Colonic mucosa (tissue), 4 donors: ENCODE measurements at places on chromosomes 12 and 14. TPM values are rescaled to one million over a fixed set of nuclear protein-coding genes. Genes with fewer than 3 reads are reported as not detected.
A peak's percentile ranks its signal among the peaks of the same experiment; 100 is the strongest.

GRCh38 chr14:88683119-88683518, 109.6 kb downstream of the EML5 start:
- H3K27ac ChIP-seq, result no peak overlapping the region
- DNase-seq, result no peak
- no peaks in the 10 kb centered on the region for H3K4me1 ChIP-seq

- no peaks in the 10 kb centered on the region for H3K36me3 ChIP-seq
- DNase-seq, result no peak
- H3K4me3 ChIP-seq, result no peak overlapping the region
- H3K27ac ChIP-seq, result no peak overlapping the region
- H3K4me1 ChIP-seq, result no peaks in the 10 kb centered on the region
- H3K27me3 ChIP-seq, result no peaks in the 10 kb centered on the region
Measured at GRCh38 chr14:56400109-56400825, 179.3 kb upstream of the TMEM260 start.

DNA sequence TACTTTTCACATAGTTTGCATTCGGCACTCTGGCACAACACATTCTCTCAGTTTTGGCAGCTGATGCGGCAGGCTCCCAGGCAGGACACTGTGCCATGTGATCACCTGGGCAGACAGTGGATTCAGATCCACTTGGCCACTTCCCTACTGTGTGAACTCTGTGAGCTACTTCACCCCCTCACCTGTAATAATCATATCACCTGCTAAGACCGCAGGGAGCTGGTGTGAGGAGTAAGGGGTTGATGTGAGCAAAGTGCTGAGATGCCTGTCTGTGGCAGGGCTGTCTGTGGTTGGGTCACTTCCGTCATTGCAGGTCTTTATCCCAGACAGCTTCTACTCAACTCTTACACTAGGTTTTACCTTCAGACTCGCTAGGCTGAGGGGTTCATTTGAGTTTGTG, 50.4 kb upstream of the AMN start:
- no peaks in the 10 kb centered on the region for H3K36me3 ChIP-seq
- H3K27ac ChIP-seq, result peak overlapping the region; percentile 65
- H3K4me3 ChIP-seq, result no peak overlapping the region
- H3K4me1 ChIP-seq, result peaks cover 4% of the 10 kb centered on the region
- no peaks in the 10 kb centered on the region for H3K27me3 ChIP-seq

- no peaks in the 10 kb centered on the region for H3K27me3 ChIP-seq
- peak; percentile 73 for DNase-seq
- peaks cover 8% of the 10 kb centered on the region for H3K4me1 ChIP-seq
- no peak overlapping the region for H3K27ac ChIP-seq
Measured at GRCh38 chr14:101628471-101628966, 67.2 kb downstream of the DIO3 start.

GRCh38 chr12:66852765-66853164, 173.9 kb upstream of the GRIP1 start:
- H3K36me3 ChIP-seq, result no peaks in the 10 kb centered on the region
- no peak overlapping the region for H3K4me3 ChIP-seq
- no peaks in the 10 kb centered on the region for H3K27me3 ChIP-seq
- DNase-seq, result no peak
- no peak overlapping the region for H3K27ac ChIP-seq

DNA sequence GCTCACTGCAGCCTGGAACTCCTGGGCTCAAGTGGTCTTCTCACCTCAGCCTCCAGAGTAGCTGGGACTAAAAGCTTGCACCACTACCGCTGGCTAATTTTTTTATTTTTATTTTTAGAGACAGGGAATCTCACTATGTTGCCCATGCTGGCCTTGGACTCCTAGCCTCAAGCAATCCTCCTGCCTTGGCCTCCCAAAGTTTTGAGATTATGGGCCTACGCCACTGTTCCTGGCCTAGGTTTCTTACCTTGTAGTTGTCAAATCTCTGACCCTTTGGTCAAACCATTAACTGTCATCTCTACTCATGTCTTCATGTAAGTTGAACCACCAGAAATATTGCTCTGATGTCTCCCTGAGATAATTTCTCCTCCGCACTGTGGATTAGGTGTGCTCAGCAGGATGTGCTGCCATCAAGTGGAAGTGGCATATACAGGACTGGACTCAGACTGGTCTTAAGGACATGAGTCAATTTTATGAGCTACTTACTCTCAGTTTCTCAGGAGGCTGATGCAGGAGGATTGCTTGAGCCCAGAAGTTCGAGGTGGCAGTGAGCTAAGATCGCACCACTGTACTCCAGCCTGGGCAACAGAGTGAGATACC, 28.5 kb downstream of the ACTR6 start:
- DNase-seq, result no peak
- H3K36me3 ChIP-seq, result no peaks in the 10 kb centered on the region
- H3K27me3 ChIP-seq, result no peaks in the 10 kb centered on the region
- no peak overlapping the region for H3K4me3 ChIP-seq
- no peaks in the 10 kb centered on the region for H3K4me1 ChIP-seq

DNA sequence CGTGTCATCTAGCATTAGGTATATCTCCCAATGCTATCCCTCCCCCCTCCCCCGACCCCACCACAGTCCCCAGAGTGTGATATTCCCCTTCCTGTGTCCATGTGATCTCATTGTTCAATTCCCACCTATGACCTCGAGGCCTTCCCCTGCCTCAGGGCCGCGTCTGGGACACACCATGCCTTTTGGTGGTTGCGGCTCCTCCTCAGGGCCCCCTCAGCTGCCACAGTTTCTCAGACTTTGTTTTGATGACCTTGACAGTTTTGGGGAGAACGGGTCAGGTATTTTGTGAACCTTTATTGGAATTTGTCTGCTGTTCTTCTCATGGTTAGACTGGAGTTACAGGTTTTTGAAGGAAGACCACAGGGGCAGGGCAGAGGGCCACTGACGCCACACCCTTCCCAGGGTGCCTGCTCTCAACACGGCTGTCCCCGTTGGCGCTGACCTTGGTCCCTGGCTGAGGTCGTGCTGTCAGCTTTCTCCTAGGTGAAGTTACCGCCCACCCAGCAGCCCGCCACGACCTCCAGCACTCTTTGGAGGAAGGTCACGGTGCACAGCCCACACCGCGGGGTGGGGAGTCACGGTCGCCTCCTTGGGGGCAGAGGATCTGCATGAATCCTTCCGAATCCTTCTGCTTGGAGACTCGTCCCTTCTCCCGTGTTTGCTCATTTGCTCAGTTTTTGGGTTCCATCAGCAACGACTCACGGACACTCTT, 130.5 kb downstream of the KIF26A start:
- H3K27me3 ChIP-seq, result no peaks in the 10 kb centered on the region
- peak; percentile 16 for DNase-seq
- no peaks in the 10 kb centered on the region for H3K4me1 ChIP-seq

GRCh38 chr14:74493343-74494261, at the start of gene ISCA2:
Gene ISCA2 (plus strand): TSS chr14:74493765. CDS start chr14:74493775, 10 bp downstream.
- H3K4me1 ChIP-seq, result peaks cover 3% of the 10 kb centered on the region
- peak within 1 kb of the TSS; percentile 95 for H3K27ac ChIP-seq
- H3K4me3 ChIP-seq, result peak within 1 kb of the TSS; percentile 90
- no peaks in the 10 kb centered on the region for H3K27me3 ChIP-seq

DNA sequence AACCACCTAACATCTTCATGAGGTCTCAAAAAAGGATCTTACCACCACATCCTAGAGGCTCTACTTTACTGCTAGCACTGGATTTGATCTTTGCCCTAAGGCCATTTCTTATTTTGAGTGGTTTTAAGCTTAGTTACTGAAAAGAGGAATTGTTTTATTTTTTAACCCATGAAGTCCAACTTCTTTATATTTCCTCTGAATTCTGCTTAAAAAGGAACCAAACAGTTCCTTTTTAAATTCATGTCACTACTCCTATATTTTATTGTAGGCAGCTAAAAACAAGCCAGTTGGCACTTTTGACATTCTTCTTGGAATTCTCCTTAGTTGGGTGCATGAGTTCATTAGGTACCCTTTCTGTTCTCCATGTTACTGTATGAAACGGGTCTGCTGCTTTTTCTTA, 76.4 kb downstream of the FGD4 start:
- H3K27ac ChIP-seq, result no peak overlapping the region
- no peaks in the 10 kb centered on the region for H3K36me3 ChIP-seq
- H3K4me1 ChIP-seq, result no peaks in the 10 kb centered on the region
- H3K27me3 ChIP-seq, result no peaks in the 10 kb centered on the region
- no peak overlapping the region for H3K4me3 ChIP-seq

DNA sequence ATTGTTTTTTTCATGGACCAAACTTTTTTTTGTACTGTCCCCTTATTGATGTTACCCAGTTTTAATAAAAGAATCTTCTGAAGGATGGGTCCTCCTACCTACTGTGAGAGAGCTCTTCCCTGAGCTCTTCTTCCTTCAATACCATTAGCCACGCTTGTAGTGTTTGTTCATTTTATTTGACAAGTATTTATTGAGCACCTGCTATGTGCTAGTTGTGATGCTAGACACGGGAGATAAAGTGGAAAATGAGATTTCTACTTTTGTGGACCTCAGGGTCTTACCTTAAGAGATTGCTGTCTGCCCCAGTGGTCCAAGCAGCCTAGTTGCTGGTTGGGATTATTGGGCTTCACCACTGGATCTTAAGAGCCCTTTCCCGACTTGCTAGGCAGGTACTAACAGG, 3.2 kb upstream of the GPD1 start:
- H3K27ac ChIP-seq, result no peak overlapping the region
- DNase-seq, result no peak
- no peak overlapping the region for H3K4me3 ChIP-seq
- no peaks in the 10 kb centered on the region for H3K4me1 ChIP-seq
- H3K27me3 ChIP-seq, result no peaks in the 10 kb centered on the region

DNA sequence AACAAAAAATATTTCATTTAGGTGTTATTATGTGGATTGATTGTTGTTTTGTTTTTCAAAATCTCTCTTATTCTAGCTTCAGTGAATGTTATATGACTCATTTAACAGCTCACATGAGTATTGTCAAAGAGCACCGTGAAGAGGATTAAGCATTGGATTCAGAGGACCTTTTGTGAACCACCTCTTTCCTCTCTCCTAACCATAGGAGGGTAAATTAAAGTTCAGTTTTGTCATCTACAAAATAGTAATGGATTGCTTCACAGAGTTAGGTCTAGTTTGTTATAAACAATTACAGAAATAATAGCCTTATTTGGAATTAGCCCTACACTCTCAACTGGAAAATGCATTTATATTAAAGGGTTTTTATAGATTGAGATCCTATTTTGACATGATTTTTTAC, 962 bp upstream of the KERA start:
- no peak overlapping the region for H3K27ac ChIP-seq
- no peak overlapping the region for H3K4me3 ChIP-seq
- no peaks in the 10 kb centered on the region for H3K36me3 ChIP-seq
- no peaks in the 10 kb centered on the region for H3K27me3 ChIP-seq

- no peaks in the 10 kb centered on the region for H3K36me3 ChIP-seq
- no peaks in the 10 kb centered on the region for H3K4me1 ChIP-seq
- H3K27me3 ChIP-seq, result no peaks in the 10 kb centered on the region
- DNase-seq, result no peak
- no peak overlapping the region for H3K27ac ChIP-seq
Measured at GRCh38 chr14:22518073-22518472, 71.0 kb downstream of the DAD1 start.

GRCh38 chr12:82645414-82645813, 41.3 kb upstream of the TMTC2 start:
- H3K4me3 ChIP-seq, result no peak overlapping the region
- no peak overlapping the region for H3K27ac ChIP-seq
- no peak for DNase-seq
- H3K4me1 ChIP-seq, result no peaks in the 10 kb centered on the region

DNA sequence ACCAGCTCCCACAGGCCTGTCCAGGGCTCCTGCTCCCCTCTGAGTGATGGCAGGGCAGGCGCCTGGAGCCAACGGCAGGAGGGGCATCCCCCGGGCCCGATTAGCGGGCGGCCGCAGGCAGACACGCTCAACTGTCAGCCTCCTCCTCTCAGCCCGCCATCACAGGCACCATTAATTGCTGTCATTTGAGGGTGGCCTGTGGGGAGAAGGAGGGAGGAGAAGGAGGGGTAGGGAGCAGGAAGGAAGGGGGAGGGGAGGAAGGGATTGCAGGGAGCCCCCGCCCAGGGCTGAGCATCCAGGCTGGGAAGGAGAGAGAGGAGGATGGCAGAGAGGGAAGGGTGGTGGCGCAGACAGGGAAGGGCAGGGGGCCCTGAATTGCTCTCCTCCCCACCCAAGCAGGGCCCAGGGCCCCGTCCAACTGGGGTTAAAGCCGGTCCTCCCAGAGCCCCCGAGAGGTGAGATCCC, 36.1 kb downstream of the NCOR2 start:
- DNase-seq, result no peak
- H3K27me3 ChIP-seq, result no peaks in the 10 kb centered on the region
- H3K36me3 ChIP-seq, result no peaks in the 10 kb centered on the region
- H3K4me3 ChIP-seq, result no peak overlapping the region
- H3K27ac ChIP-seq, result no peak overlapping the region
- H3K4me1 ChIP-seq, result no peaks in the 10 kb centered on the region

DNA sequence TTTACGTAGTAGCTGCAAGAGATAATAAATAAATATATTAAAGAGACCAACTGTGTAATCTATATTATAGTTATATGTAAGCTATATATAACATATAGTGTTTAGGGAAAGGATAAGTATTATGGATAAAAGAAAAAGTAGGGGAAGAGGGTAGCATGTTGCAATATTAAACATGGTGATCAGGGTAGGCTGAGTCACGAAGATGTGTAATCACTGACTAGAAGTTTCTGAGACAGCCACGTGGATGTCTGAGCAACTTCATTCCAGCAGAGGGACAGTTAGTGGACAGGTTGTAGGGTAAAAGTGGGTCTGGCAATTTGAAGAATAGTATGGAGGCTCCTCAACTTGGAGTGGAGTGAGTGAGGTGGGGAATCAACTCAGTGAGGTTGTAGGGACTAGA, 109.7 kb downstream of the ANO4 start:
- DNase-seq, result no peak
- H3K4me3 ChIP-seq, result no peak overlapping the region
- H3K36me3 ChIP-seq, result no peaks in the 10 kb centered on the region

DNA sequence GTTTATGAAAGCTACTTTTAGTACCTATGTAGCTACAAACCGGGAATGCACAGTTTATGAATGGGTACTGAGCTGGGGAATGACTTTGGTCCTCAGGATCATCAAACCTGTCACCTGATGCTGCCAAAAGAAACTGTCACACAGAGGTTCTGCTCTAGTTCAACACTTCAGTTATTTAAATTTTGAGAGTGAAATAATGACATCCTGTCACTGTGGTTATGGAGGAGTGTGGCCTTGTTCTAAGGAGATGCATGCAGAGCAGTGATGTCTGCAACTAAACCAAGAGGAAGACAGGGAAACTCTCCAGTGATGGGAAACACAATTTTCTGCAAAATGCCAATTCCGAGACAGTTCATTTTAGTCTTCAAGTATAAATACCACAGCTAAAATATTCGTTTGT, 4.8 kb upstream of the AEBP2 start:
- H3K27me3 ChIP-seq, result no peaks in the 10 kb centered on the region
- DNase-seq, result no peak
- no peaks in the 10 kb centered on the region for H3K4me1 ChIP-seq
- no peak overlapping the region for H3K4me3 ChIP-seq
- H3K27ac ChIP-seq, result no peak overlapping the region

- H3K36me3 ChIP-seq, result no peaks in the 10 kb centered on the region
- no peak overlapping the region for H3K4me3 ChIP-seq
- no peak overlapping the region for H3K27ac ChIP-seq
- H3K4me1 ChIP-seq, result no peaks in the 10 kb centered on the region
- DNase-seq, result peak; percentile 28
Measured at GRCh38 chr12:117494833-117495655, 133.6 kb upstream of the NOS1 start.

NELL2 gene
- 3.0 TPM for total RNA-seq

WSCD2 gene
- 0.15 TPM for total RNA-seq

FIGNL2 gene
- total RNA-seq, result 0.35 TPM

SLC11A2 gene
- 52.0 TPM for total RNA-seq

IL26 gene
- not detected for total RNA-seq

TROAP gene
- total RNA-seq, result 11.8 TPM

DNAI7 gene
- not detected for total RNA-seq

HOXC6 gene
- 0.15 TPM for total RNA-seq

P2RX2 gene
- not detected for total RNA-seq

MEG3 gene
- total RNA-seq, result 10.3 TPM

CARMIL3 gene
- 2.1 TPM for total RNA-seq

FOXA1 gene
- 87.7 TPM for total RNA-seq
